ENCODE measurements at places on chromosomes 12 and 14.
A peak's percentile ranks its signal among the peaks of the same experiment; 100 is the strongest.

- DNase-seq: no peak
Observed at GRCh38 chr14:97705976-97706375, 908.8 kb downstream of the VRK1 start.

DNA sequence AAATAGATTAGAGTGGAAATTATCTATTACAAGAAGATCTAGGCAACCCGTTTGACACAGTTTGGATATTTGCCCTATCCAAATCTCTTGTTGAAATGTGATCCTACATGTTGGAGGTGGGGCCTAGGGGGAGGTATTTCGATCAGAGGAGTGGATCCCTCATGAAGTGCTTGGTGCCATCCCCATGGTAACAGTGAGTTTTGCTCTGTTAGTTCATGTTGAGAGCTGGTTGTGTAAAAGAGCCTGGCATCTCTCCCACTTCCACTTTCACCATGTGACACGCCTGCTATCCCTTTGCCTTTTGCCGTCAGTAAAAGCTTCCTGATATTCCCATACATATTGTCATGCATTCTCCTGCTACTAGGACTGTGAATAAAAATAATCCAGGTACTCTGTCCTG, 66.4 kb upstream of the FLRT2 start:
- peak; percentile 83 for DNase-seq

DNA sequence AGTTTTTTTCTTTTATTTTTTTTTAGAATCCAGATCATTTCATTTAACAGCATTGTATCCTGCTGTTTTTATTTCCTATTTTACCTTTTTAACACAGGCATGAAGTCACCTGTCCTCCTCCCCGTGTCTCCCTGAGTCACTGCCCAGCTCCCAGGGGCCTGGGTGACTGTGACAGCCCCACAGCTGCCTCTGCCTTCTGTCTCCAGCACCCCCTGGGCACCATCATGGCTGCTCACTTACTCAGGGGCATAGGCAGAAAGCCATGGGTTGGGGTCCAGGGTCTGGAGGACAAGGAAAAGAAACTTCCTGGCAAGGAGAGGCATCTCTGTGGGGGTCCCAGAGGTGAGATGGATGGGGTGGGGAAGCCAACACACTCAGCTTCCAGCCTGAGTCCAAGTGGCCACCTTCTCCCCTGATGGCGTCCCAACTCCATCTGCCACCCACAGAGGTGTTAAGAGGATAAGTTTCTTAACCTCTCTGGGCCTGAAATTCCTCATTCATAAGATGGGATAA, 25.3 kb downstream of the TMEM63C start:
- no peak for DNase-seq

DNA sequence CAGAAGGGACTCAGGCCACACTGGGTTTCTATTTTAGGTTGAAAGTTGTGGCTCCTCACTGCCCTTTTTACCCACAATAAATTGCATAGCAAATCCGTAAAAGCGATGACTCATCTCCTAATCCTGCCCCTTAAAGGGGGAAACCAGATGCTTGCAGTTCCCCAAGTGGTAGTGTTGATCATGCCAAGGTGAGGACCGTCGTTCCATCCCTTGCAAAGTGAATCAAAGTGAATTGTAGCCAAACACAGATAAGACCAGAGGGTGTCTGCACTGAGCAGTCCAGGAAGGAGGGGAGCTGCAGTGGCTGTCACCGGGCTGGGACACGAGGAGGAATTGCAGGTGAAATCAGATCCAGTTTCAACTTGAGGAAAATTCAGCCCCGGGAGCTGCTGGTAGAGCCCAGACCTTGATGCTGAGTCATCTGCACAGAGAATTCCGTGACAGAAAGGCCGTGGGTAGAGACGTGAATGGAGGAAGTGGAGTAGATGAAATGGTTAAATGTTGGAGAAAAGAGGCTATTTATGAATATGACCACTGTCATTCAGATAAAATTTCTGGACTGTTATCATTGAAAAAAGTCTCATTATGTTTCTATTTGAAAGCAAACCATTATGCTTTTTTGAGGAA, 44.2 kb upstream of the MMP17 start:
- no peak for DNase-seq

DNA sequence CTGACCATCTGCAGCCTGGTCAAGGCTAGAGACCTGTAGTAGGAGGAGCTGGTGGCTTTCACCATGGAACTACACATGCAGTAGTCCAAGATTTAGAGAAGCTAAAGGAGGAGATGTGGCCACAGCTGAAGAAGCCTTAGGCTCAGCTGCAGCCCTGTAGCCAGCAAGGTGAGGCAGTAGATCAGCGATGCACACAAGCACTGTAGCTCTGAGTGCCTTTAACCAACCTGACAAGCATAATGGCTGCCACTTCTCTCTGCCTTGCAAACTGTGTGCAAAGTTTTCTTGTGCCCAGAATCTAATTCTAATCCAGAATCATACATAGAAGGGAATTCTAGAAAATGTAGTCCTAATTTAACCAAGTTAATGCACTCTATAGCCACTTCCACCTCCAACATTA, 159.0 kb upstream of the ARID2 start:
- DNase-seq: no peak

DNA sequence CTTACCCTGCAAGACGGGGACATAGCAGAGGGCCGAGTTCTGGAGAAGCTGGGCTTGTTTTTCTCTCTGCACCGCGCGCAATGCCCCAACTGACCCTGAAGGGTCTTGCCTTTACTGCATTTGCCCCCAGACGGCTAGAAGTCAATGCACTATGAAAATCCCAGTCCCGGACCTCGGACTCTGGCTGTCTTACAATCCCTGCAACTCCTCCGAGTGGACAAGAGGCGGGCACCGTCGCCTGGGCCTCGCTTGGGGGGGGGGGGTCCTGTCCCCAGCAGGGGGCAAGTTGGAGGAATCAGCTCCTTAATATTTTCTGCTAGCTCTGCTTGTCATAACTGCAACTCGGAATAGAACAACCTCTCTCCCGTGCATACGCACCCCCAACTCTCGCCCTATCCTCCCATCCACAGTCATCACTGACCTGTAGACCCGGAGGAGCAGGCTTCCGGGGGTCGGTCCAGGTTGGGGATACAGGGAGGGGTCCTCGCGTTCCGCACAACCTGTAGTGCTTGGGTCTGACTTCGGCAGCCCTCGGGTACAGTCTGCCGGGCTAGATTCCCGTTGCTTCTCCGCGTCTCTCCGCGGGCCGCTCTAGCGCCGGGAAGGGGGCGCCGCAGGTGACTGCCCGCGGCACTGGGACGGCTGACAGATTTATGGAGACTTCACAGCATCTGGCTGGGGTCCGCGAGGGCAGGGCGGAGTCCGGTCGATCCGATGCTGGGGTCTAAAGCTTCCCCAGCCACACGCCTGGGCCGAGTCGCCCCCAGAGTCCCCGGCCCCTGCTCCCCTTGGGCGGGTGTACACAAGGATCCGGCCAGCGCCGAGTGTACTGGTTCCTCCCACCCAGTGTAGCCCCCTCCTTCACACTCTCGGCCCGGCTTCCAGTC, 3.3 kb upstream of the PAX9 start:
- no peak for DNase-seq

GRCh38 chr14:52944254-52944653, 6.6 kb downstream of the FERMT2 start:
- DNase-seq: no peak

DNA sequence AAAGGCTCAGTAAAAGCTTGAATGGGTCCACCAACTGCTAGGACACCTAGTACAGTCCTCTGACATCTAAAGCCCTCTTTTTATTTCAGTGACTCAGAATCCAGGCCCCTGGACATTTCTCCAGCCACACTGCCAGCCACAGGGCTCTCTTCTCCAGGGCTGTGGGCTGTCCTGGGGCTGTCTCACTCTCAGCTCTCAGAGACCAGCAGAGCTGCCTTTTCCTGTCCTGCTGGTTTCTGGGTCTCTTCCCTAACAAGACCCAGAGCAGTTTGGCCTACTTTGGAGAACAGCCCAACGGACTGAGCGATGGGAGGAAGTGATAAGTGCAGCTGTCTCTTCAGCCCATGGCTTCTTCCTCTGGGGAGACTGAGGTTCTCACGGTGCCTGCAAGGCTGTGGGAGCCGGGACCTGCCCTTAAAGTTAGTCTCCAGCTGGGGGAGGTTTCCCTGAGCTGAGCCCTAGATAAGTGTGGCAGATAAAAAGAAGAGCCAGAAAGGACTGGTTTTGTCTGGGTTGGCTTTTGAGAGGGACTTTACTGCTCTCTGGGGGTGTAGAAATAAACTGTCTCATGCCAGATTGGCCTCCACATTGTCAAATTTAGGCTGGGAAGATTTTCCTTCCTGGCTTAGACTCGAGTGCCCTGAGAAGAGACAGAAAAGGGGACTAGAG, 979.8 kb downstream of the VRK1 start:
- DNase-seq: no peak

GRCh38 chr12:47343684-47344567, 264.2 kb upstream of the AMIGO2 start:
- DNase-seq: no peak

- no peak for DNase-seq
Observed at GRCh38 chr12:52573743-52574142, at the start of gene KRT74. KRT74 (minus strand) TSS chr12:52573843; CDS start chr12:52573777, 66 bp downstream.

- DNase-seq: no peak
Observed at GRCh38 chr14:45434221-45434620, 181.2 kb upstream of the MIS18BP1 start.

DNA sequence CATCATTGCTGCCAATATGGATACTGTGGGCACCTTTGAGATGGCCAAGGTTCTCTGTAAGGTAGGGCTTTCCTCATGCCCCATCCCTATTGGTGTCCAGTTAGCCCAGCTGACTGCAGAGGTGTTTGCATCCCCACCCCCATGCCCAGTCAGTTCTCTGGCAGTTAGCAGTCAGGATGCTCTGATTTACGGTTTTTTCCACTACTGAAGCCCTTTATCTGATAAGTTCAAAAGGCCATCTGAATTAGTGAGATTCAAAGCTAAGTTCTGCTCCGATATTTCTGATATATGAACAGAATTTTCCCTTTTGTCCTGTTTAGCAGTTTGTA, 773 bp downstream of the GMPR2 start:
- no peak for DNase-seq

DNA sequence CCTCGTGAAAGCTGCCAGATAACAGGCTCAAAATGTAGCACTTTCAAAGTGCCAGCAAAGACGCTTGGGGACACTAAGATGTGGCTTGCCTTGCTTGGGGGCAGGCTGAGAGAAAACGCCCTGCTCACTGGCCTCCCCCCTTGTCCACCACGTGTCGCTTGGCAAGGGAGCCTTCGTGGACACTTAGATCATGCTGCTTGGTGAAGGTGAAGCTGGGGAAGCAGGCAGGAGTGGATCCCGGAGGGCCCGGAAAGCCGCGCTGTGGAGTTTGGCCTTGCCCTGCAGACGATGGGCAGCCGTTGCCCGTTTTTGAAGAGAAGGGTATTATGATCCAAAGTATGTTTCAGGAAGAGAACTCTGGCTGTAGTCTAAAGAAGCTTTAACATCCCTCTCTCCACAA, 53.4 kb upstream of the BDKRB2 start:
- DNase-seq: no peak

- no peak for DNase-seq
Observed at GRCh38 chr12:109925185-109925840, 25.2 kb downstream of the TCHP start.

DNA sequence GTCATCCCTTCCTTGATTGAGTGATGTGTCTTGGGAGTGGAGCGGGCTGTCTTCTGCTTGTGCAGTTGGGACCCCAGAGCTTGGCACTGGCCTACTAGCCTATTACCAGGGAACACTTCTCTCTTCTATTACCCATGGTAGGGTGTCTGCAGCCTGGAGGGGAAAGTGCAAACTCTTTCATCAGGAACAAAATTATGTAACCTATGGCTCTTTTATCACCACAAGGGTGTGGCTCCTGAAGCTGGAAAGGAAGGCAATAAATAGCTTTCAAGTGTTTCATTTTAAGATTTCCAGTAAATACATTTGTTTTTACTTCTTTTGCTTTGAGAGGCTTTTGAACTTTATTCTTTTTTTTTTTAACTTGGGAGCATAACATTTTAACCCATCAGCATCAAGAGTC, 349.7 kb upstream of the FAR2 start:
- DNase-seq: no peak

GRCh38 chr12:126384026-126384564, 1318.9 kb downstream of the AACS start:
- DNase-seq: peak; percentile 58

- DNase-seq: no peak
Observed at GRCh38 chr14:22512106-22512814, 76.8 kb downstream of the DAD1 start.

- DNase-seq: peak; percentile 61
Observed at GRCh38 chr14:95679148-95679815, 6.9 kb upstream of the TCL1B start.

DNA sequence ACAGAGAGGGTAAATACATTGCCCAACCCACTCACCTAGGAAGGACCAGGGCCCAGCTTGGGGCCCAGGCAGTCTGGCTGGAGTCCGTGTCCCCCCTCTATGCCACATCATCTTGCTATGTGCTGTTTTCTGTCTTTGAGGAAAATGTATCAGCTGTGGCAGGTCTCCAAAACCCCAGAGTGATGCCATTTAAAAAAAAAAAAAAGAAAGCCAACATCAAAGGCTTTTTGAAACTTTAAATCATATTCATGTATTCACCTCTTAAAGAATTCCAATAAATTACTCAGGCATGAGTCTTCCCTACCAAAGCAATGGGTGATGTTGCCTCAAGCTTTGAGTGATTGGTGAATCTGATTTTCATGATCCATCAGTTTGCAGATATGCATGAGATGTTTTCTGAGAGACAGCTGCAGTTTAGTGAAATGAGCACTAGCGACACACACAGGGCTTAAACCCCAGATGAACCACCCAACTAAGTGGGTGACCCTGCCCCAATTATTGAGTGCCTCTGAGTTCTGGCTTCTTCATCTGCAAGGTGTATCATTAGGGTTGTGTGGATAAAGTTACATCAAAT, 6.1 kb downstream of the KRT81 start:
- no peak for DNase-seq

GRCh38 chr14:100332071-100332639, 9.0 kb downstream of the SLC25A47 start:
- no peak for DNase-seq

GRCh38 chr14:100384819-100385813, 62.0 kb downstream of the SLC25A47 start:
- DNase-seq: no peak

DNA sequence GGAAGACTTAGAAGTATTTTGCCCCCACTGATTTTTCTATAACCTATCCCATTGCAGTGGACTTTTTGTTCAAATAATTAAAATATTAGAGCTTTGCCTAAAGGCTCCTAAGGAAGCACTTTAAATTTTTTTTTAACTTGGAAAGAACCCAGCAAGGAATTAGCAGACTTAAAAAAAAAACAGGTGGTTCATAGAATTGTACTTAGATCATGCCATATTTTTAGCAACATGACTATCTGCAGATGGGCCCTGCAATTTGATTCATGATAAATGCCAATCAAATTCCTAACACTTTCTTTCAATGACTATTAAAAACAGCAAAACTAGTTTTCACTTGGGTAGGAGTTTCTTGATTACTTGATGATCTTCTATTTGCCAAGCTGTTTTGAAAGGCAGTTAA, 11.5 kb downstream of the ADAMTS20 start:
- DNase-seq: no peak

Measured in NCI-H748 treated with DMSO at 0.1 percent for 48 hours (cell line).